Esophagus squamous epithelium (tissue), 5 donors: ENCODE measurements at places on chromosomes 16 and 17.

- no peak for DNase-seq
Measured at GRCh38 chr16:85250147-85250463, 137.8 kb upstream of the CIBAR2 start.

- no peak for DNase-seq
Measured at GRCh38 chr16:23182679-23183542, at the start of gene SCNN1G. Gene SCNN1G (plus strand): TSS chr16:23182745. CDS start chr16:23186272, 3,527 bp downstream.

- DNase-seq = no peak
Measured at GRCh38 chr17:80095038-80095843, 6.1 kb upstream of the GAA start.

DNA sequence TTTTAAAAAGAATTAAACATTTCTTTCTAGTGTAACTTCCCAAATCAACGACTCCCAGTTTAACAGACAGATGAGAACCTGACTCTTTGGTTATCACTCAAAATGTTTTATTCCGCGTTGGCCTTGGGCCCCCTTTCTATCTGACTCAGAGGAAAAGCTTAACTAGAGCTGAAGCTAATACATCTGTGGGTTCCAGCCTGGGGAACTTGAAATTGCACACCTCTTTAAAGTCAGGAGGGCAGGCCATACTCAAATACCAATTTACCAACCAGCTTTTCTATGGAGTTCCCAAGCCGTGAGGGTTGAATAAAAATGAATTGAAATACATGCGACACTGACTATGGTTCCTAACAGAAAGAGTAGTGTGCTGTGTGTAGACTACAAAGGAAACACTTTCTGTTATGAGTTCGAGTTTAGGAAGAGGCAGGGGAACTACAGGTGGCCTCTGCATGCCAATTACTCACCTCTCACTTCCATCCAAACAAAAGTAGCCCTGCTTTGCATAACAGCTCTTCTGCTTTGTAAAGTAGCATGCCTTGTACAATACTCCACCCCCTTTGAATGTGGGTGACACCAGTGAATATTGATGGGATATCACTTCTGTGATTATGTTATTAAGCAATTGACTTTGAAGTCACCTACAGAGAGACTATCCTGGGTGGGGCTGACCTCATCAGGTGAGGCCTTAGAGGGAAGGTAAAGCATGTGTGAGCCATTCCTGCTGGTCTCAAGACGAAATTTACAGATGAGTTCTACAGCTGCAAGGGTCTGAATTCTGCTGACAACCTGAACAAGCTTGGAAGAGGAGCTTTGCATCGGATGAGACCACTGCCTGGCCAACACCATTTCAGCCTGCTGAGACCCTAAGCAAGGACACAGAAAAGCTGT, 92.1 kb downstream of the WDR59 start:
- DNase-seq = no peak

DNA sequence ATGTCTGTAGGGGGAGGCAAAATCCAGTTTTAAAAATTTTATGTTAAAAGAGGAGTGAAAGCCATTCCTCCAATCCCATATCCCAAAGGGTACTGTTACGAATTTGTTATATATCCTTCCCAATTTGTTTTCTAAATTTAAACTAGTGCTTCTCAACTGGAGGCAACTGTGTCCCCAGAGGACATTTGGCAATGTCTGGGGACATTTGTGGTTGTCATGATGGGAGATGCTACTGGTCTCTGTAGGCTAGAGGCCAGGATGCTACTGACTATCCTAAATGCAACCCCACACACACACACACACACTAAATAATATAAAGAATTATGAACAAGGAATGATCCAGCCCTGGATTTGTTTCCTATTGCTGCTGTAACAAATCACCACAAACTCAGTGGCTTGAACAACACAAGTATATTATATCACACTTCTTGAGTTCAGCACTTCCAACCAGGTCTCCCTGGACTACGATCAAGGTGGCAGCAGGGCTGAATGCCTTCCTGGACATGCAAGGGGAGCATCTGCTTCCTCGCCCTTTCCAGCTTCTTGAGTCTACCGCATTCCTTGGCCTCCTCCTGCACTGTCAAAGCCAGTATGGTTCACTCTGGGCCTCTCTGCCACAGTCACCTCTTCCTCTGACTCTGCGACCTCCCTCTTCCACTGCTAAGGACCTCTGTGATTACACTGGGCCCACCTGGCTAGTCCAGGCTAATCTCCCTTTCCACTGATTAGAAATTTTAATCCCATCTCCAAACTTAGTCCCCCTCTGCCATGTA, 30.1 kb downstream of the ARHGAP17 start:
- DNase-seq = no peak

DNA sequence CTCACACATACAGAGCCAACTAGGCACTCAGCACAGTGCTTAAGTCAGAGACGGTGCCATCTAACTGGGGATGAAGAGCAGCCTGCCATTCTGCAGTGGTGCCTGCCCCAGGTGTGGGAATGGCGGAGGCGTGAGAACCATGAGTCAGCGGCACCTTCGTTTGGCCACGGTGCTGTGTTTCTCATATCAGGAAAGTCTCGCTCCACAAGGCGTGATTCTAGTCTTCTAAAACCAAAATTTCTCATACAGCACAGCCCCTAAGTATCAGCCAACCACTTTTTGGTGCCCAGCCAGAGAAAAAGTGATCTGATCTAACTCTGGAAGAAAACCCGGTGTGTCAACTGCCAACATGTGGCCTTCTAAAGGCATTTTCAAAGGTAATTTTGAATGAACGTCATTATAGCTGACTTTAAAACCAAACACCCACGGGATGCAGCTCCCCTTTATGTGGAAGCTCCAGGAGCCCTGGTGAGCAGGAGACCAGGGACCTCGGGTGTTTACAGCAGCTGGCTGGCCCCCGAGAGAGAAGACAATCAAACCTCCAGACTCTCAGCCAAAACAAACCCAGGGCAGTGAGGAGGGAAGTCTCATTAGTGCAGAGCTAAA, 54.6 kb downstream of the ABCC12 start:
- no peak for DNase-seq

GRCh38 chr16:72128701-72129100, 35.1 kb downstream of the DHX38 start:
- DNase-seq = no peak
